SK-MEL-5 (cell line): ENCODE measurements at places on chromosomes 7 and 10.

- DNase-seq = no peak
These were observed 40.9 kb upstream of the FHIP2A start for GRCh38 chr10:114780577-114781184.

DNA sequence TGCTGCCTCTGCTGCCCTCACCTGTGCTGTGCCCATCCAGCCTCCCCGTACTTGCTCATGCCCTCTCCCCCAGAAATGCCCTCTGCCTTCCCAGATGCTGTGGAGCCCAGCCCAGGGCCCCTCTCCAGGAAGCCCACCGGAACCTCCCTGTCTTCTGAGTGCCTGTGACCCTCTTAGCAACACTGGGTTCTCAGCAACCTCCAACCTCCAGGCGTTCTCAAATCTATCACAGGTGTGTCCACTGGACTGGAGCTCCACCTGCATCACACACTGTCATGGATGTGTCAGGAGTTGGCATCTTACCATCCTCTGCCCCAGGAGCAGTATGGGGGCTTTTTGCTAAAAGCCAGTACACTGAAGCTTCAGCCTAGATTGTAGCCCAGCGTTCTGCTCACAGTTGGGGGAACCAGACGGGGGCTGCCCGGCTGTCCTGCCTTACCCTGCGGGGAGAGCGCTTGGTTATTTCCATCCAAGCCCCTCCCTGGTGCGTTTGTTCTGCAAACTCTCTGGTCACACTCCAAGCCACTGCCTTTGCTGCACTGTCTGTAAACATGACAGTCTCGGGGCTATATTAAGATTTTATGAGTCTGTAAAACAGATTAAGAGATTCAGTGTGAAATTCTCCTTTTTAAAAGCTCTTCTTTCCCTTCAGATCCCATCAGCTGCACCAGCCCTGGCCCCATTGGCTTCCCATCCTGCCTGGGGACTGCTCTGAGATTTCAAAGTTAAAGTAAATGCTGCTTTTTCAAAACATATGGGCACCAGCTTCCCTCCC is 71.3 kb upstream of the CPXM2 start:
- DNase-seq = no peak

GRCh38 chr10:97013568-97013967 is 172.2 kb downstream of the SLIT1 start:
- no peak for DNase-seq

DNA sequence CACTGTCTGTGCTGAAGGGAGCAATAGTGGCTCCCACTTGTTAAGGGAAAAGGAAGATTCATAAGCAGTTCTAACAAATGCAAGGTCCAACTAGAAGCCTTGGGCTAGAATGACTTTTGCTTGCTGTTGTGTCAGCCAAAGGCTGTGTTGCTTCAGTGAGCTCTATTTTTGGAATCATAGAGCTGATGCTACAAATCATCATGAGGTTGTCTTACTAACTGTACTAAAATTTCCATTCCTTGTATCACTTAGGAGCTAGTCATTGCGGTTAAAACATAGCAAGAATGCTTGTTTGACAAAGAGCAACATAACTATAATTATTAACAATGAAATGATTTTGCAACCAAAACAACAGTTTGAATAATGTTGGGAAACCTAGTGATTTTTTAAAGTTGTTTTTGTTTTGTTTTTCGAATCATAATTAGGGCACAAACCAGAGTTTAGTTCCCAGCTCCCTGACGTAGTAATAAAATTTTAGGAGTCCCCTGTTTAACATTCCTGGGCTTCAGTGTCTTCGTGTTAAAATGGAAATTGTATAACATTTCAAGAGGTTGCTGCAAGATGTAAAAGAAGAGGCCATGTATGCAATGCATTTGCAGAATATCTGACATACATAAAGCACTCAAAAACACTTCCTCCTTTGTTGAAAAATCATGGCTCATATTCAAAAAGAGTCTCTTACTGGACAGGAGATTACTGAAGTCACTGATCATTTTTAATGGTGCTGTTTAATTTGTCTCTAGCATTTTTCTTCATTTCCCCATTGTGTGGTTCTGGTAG is 183.4 kb downstream of the MACC1 start:
- no peak for DNase-seq

DNA sequence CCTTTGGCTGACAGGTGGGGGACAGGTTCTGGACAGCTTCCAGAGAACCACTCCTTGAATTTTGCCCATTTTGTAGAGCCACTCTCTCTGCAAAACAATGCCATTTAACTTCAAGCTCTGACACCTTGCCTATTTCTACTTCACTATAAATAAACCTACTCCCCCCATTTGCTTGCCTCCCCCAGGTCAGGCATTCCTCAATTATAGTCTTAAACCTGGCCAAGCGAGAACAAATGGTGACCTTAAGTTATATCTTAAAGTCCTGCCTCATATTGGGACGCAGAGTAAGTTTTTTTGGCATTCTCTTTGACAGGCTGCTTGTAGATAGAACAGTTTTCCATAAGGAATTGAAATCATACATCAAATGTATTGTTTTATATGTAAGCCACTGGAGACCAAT is 706.9 kb downstream of the LRMDA start:
- DNase-seq = no peak

DNA sequence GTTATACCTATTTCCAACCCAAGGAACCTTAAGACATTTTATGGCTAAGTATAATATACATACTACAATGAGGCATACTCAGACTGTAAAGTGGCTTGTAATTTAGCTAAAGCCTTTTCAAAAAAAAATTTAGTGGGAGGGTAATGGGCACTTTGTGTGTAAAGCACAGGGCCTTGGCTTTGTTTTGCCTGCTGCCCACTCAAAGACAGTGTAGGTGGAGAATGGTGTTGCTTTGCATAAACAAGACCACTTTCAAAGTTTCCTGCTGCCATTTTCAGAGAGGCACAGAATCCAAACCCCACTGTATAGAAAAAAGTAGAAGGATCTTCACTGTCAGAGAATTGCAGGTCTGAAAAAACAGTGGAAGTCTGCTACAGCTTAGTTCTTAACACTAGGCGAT is 21.2 kb upstream of the SLC35B4 start:
- DNase-seq = no peak

GRCh38 chr10:133048266-133048665 is 39.5 kb upstream of the ADGRA1 start:
- DNase-seq = no peak

DNA sequence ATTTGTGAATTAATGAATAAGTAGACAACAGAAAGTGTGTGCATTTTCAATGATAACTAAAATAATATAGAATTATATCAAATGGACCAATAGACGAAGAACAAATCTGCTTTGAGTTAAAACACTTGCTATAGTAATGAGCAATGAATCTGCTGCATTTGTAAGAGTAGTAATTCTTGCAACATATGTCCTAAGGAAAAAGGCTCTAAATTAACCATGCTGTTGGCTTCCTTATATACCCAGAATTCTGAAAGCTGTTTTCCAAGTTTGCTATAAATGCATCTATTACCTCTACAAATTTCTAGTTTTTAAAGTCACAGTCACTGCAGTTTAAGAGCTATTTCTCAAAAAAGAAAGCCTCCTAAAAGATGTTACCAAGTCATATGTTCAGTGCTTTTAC is 20.5 kb upstream of the ANLN start:
- no peak for DNase-seq

DNA sequence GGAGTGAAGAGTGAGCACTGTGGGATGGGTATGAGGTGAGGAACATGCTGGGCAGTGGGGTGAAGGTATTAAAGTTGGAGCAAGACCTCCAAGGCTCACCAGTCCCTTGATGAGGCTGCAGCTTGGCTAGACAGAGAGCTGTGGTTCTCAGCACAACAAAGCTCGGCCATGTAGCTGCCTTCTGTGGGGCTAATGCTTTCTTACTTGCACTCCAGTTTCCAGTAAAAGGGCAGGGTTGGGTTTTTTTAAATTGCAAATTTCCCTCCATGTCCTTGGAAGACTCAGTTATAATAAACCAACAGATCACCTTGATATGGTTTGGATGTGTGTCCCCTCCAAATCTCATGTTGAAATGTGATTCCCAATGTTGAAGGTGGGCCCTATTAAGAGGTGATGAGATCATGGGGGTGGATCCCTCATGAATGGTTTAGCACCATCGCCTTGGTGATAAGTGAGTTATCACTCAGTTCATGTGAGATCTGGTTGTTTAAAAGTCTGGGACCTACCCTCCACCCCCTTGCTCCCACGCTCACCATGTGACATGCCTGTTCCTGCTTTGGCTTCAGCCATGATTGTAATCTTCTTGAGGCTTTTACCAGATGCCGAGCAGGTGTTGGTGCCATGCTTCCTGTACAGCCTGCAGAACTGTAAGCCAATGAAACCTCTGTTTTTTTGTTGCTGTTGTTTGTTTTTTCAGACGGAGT is 55.9 kb downstream of the ATXN7L1 start:
- no peak for DNase-seq

DNA sequence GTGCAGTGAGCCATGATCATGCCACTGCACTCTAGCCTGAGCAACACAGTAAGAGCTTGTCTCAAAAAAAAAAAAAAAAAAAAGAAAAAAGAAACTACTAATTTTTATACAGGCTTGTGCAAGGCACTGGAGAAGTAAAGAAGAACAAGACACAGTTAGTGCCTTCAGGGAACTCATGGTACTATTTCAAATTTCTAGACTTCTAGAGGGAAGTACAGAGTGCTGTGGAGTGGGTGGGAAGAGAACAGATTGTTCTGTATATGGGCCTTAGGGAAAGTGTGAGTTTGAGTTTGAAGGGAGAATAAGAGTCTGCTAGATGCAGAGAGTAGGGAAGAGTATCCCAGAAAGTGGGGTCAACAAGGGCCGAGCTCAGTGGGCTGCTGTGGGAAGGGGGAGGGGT is 234.8 kb downstream of the PHTF2 start:
- DNase-seq = no peak

GRCh38 chr10:24115403-24115802 is 93.5 kb upstream of the KIAA1217 start:
- DNase-seq = no peak

GRCh38 chr10:77240041-77240652 is 397.5 kb downstream of the KCNMA1 start:
- DNase-seq = no peak

DNA sequence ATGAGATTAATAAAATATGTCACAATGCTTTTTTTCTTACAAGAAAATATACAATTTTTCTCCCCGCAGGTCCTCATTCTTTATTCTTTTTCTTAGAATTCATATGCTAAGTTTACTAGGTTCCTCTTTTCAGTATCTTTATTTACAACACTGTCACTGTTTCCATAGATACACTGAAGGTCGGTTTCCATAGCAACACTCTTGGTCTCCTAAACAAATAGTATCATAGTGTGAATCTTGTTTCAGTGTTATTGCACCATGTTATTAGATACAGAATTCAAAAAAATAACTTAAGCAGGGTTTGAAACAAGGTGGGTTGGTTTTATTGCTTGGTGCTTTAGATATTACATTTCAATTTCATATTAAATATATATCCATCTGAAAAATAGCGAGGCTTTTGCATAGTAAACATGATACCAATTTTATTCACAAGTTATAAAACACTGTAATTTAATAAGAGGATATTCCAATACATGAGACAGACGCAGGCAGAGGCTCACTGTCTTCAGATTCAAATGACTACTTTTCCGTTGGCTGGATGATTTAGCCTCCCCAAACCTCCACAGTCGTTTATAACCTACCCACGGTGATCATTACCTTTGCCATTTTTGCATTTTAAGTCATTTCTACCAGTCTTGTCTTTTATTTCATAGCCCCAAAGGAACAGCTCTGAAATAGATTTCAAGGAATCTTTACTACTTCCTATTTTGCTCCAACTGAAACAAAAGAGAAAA is 88.9 kb upstream of the KLF6 start:
- peak; percentile 51 for DNase-seq

- DNase-seq = no peak
These were observed 247.6 kb downstream of the DNAJB6 start for GRCh38 chr7:157584420-157584819.

- peak; percentile 56 for DNase-seq
These were observed 15.8 kb upstream of the CAMK1D start for GRCh38 chr10:12333380-12334185.

DNA sequence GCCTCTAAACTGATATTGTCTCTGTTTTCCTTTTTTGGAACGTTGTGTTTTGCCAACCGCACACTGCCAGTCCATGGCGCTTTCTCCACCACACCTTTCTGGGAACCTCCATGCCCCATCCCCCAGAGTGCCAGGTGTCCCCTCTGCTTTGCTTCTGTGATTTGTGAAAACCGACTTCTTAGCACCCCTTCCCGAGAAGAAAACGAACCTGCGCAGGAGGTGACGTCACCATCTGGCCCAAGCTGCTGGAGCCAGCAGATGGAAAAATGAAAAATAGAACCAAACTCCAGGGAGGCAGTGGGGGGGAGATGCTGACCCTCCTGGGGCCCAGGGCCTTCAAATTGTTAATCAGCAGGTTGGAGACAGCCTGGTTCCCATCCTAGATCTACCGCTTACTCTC is 103.8 kb downstream of the HTR5A start:
- DNase-seq = no peak

DNA sequence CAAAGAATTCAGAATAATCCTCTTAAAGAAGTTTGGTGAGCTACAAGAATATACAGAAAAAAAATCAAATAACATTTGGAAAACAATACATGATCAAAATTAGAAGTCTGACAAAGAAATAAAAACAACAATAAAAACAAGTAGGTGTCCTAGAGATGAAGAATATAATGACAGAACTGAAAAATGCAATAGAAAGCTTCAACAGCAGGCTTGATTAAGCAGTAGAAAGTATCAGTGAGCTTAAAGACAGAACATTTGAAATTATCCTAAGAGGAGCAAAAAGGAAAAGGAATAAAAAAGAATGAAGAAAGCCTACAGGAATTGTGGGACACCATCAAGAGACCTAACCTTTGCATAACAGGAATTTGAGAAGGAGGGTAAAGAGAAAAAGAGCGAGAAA is 238.8 kb downstream of the ZEB1 start:
- DNase-seq = no peak

- no peak for DNase-seq
These were observed 97.3 kb downstream of the GRB10 start for GRCh38 chr7:50685135-50686065.

- DNase-seq = no peak
These were observed 5.8 kb downstream of the TAF5 start for GRCh38 chr10:103373544-103373943.

- DNase-seq = no peak
These were observed 333 bp upstream of the PLCE1 start for GRCh38 chr10:93993414-93993781.

DNA sequence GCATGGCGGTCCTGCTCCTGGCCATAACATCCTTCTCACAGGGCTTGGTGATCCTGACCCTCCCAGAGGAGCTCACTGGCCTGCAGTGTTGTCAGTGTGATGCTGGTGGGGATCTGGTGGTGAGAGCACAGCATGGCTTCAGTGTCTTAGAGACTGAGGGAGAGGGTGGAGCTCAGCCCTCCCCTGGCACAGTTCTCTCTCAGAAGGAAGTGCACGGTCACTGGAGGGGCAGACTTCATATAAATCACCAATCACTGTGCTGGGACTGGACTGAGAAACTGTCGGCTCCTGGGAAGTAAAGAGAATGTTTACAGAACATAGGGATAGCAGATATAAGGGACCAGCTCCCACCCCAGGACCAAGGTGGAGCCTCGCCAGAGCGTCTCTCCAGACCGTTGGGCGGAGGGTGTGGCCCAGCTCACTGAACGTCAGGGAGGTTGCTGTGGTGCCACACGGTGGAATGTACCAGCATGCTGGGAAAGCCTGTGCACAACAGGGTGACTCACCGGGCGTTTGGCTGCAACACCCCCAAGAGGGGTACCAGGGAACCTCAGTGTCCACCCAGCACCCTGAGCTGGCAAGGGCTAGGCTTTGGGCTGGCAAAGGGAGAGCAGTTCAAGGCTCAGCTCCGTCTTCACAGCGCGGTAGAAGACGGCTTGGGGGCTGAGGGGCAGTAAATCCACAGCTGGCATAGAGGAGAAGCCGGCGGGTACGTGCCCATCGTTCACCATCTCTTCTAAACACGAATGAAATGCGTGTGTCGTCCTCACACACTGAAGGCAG is 8.8 kb upstream of the GET4 start:
- no peak for DNase-seq

GRCh38 chr10:83050815-83051214 is 1088.5 kb upstream of the GHITM start:
- no peak for DNase-seq
